ENCODE measurements at places on chromosomes 16 and 17. TPM values are rescaled to one million over a fixed set of nuclear protein-coding genes. Genes with fewer than 3 reads are reported as not detected.

Gene HS3ST6
- not detected for total RNA-seq

Gene PIK3R5
- total RNA-seq, result 1.4 TPM

Gene REXO5
- total RNA-seq, result 12.0 TPM

Gene SLC5A11
- total RNA-seq, result not detected

Gene ZMYND15
- 0.23 TPM for total RNA-seq

Gene CCL13
- total RNA-seq, result not detected

Gene CFAP97D1
- total RNA-seq, result not detected

Gene TEKT5
- total RNA-seq, result 1.2 TPM

Gene KRT9
- total RNA-seq, result not detected

Gene NRN1L
- total RNA-seq, result not detected

Gene KRT39
- not detected for total RNA-seq

Gene FBXO39
- not detected for total RNA-seq

Gene HYDIN
- total RNA-seq, result 48.7 TPM

Gene E4F1
- 21.7 TPM for total RNA-seq

Gene OMG
- 45.4 TPM for total RNA-seq

Gene CDH3
- 6.5 TPM for total RNA-seq

Gene ANKRD11
- 36.0 TPM for total RNA-seq

Gene KCNG4
- total RNA-seq, result not detected

Gene KRTAP9-9
- total RNA-seq, result not detected

Gene MAF
- 13.1 TPM for total RNA-seq

Gene CCL8
- total RNA-seq, result not detected

Gene TMEM98
- 32.1 TPM for total RNA-seq

Gene KRT36
- not detected for total RNA-seq

Gene C16orf54
- total RNA-seq, result 0.69 TPM

Gene TSNAXIP1
- 6.2 TPM for total RNA-seq

Gene PIRT
- 5.3 TPM for total RNA-seq

Gene ADAM11
- 19.8 TPM for total RNA-seq

Gene VPS25
- total RNA-seq, result 39.2 TPM

Gene CDRT15L2
- total RNA-seq, result not detected

Gene PRR15L
- not detected for total RNA-seq

Gene KRT20
- total RNA-seq, result not detected

Gene TMC7
- total RNA-seq, result 5.1 TPM

Gene CD300LF
- total RNA-seq, result 0.46 TPM

Gene DPEP1
- 4.6 TPM for total RNA-seq

Gene CA7
- not detected for total RNA-seq

Gene CD68
- 5.5 TPM for total RNA-seq

Gene KRTAP9-2
- not detected for total RNA-seq

Gene PCGF2
- 7.2 TPM for total RNA-seq

Gene CHST4
- total RNA-seq, result 0.46 TPM

Gene GHDC
- total RNA-seq, result 5.1 TPM

Gene CTRB2
- total RNA-seq, result not detected

Gene CAVIN1
- 10.6 TPM for total RNA-seq

Gene BIRC5
- total RNA-seq, result 11.5 TPM

Gene EFCAB5
- total RNA-seq, result 1.6 TPM

Gene CNGB1
- 21.9 TPM for total RNA-seq

Gene NETO2
- 163 TPM for total RNA-seq

Gene PTX4
- 0.23 TPM for total RNA-seq

Gene RHOT2
- 33.7 TPM for total RNA-seq

Gene KCTD19
- 2.1 TPM for total RNA-seq
